ENCODE measurements at places on chromosomes 2 and 18. TPM values are rescaled to one million over a fixed set of nuclear protein-coding genes. Genes with fewer than 3 reads are reported as not detected.

RUFY4 gene
- not detected for total RNA-seq

SPC25 gene
- 2.8 TPM for total RNA-seq

ALPP gene
- not detected for total RNA-seq

SP140L gene
- 5.0 TPM for total RNA-seq

C2orf42 gene
- total RNA-seq: 15.5 TPM

DDX1 gene
- total RNA-seq: 61.5 TPM

SCYGR6 gene
- not detected for total RNA-seq

- DNase-seq: peak; percentile 55
Observed at GRCh38 chr18:7822435-7823331, 255.6 kb downstream of the PTPRM start.

- DNase-seq: no peak
Observed at GRCh38 chr2:160912276-160912675, 248.0 kb upstream of the TANK start.

DNA sequence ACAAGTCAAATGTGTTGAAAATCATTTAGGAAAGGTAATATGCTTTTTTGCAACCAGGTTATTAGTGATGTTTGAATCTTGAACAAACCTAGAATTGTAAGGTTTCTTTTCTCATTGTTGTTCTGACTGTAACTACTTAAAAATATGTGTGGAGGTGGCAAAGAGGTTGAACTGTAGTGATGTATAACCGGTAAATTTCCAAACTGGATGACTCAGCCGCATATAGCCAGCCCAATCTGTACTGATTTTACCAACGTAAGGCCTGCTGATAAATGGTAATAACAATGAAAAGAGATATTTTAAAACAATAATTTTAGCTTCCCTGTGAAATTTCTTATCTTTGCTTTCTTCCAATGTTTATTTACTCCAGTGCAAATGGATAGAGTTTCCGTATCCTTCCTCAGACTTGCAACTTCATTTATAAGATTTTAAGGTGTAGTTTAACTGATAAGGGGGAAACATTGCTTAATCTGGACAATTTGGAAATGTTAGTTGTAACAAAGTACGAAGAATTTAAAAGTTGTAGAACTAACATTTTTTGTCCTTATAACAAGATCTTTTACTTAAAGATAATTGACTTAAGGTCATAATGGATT, 1170.4 kb upstream of the ZEB2 start:
- peak; percentile 14 for DNase-seq

DNA sequence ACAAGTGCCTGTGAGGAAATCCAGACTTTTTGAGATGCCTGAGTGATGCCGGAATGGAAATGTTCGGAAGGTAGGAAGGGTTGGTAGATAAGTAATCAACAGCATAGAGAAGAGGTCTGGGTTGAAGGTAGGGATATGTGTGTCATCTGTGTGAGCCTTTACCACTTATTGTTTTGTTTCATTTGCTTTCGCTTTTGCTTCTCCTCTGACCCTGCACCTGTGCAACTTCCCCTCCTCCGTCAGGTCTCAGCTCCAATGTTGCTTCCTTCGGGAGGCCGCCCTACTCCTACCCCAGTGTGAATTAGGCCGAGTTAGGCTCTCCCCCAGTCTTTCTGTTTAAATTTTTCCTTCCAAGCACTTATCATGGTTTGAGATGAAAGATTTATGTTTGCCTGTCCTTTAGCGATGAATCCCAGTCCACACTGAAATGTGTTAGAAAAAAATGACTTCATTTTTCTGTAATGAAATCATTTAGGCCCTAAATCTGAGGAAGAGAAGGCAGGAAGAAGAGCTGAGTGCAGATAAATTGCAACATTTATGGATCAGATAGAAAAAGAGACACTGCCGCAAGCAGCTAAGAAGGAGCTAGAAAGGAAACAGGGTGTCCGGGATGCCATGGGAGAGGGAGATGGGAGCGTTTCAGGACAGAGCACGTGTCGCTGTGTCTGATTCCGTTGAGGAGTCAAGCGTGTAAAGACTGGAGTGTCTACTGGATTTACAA, 139.6 kb upstream of the PELI1 start:
- peak; percentile 32 for DNase-seq

GRCh38 chr2:129006135-129006886, 687.6 kb upstream of the HS6ST1 start:
- no peak for DNase-seq

DNA sequence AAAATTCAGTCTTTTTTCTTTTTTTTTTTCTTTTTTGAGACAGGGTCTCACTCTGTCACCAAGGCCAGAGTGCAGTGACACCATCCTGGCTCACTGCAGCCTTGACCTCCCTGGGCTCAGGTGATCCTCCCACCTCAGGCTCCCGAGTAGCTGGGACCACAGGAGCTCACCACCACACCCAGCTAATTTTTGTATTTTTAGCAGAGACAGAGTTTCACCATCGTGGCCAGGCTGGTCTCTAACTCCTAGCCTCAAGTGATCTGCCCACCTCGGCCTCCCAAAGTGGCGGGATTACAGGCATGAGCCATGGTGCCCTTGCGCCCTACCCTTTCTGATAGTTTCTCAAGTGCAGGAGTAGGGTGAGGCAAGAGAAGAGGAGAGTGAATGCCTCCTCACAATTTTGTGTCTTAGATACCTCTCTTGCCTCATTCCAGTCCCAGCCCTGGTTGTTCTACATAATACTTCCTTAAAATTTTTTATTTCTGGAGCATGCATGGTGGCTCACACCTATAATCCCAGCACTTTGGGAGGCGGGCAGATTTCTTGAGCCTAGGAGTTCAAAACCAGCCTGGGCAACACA, 68.2 kb upstream of the CAB39 start:
- no peak for DNase-seq

DNA sequence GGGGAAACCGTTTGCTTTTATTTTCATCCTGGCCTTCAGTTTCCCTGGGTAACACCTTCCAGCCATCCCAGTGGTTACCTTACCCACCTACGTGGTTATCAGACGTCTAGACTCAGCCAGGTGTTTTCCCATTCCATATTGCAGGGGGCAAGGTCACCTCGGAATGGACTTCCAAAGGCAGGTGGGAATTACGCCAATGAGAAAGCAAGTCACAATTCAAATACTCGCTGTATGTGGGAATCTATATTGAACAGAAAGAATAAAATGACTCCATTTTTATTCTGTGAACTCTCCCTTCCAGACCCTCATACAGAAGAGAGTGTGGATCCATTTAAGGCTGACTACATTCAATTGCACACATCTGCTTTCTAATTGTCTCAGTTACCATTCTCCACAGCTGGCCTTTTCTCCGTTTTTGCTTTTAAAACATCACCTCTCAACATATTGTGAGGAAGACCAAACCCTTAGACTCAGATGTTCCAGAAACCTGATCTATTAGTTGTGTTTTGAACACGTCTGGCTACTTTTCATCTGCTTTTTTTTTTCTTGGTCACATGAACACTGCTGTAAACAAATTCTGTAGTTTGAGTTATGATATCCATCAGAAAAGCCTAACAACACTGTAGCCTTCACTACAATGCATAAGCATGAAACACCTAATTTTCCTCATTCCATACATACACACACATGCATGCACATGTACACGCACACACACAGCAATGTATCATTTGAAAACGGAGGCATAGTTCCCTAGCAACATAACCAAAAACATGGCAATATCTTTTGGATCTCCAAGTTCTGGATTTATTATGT, 59.8 kb downstream of the BCL2 start:
- DNase-seq: no peak

DNA sequence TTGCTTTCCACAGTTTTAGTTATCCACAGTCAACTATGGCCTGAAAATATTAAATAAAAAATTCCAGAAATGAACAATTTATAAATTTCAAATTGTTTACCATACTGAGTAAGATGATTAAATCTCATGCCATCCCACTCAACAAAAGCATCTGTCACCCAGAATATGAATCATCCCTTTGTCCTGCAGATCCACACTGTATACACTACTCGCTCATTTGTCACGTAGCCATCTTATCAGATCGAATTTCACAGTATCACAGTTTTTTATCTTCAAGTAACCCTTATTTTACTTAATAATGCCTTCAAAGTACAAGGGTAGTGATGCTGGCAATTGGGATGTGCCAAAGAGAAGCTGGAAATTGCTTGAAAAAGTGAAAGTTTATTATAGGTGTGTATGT, 291.8 kb upstream of the LRATD1 start:
- DNase-seq: peak; percentile 28

GRCh38 chr2:101446869-101447268, 28.0 kb downstream of the RFX8 start:
- peak; percentile 41 for DNase-seq

DNA sequence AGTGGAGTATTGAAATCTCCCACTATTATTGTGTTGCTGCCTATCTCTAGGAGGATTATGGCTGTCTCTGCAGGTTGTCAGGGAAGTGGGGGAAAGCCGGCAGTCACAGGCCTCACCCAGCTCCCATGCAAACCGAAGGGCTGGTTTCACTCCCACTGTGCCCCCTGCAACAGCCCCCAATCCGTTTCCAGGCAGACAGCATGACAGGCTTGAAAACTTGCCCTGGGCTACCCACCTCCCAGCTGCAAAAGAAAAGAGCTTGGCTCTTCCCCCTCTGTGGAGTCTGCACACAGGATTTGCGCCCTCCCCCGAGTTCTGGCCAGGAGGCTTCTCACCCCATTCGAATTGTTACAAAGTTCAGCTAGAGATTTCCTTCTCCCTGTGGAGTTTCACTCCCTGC, 87.4 kb upstream of the MSTN start:
- no peak for DNase-seq

DNA sequence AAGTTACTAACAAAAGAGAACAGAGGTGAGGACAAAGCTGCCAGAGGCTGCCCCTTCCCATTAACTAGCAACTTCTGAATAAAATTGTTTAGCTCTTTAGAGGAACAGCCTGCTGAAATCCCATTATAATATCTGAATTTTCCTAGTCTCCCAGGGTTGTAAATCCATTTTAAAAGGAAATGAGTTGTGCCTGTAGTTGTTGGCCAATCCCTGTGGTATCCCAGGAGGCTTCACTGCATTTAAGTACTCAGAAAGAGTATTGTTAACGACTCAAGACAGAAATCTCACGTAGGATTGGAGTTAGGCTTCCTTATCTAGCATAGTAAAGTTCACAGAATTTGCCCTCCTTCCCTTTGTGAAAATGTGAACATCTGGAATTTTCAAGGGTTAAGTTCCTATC, 8.9 kb downstream of the LAPTM4A start:
- no peak for DNase-seq

GRCh38 chr2:217077831-217078407, 218.1 kb upstream of the TNP1 start:
- DNase-seq: no peak

DNA sequence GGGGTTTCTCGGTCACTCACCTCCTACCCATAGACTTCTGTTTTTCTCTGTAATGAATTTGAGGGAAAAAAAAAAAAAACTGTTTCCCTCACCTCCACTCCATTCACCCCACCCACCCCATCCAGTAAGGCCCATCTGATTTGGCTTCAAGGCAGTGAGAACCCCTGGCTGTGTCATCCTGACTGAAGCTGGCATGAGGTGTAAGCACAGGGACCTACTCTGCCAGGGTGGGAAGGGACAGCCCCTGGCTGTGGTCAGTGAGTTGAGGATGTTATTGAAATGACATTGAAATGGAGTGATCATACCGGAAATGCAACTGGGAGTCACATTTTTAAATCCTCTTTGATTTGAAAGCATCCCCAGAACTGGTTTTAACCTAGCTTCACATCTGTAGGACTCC, 19.1 kb upstream of the BCL2L11 start:
- DNase-seq: no peak

- no peak for DNase-seq
Observed at GRCh38 chr2:201908901-201909300, 102.6 kb downstream of the CDK15 start.

GRCh38 chr2:18703555-18703954, 114.2 kb upstream of the NT5C1B start:
- no peak for DNase-seq

DNA sequence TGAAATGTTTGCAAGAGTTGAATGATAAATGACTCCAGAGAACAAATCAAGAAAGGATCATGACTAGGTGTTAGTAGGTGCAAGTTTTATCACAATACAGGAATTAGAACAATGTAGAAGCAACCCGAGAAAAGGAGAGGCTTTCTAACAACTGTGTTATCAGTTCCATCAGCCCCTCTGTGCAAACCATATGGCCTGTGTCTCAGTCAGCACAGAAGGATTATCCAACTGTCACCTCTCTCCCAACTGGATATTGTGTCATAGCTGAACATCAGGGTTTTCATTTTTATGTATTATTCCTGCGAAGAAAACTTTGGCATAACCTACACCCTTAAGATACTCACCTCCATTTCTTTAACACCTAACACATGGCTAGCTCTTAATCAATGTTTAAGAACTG, 321.6 kb upstream of the RND3 start:
- no peak for DNase-seq

DNA sequence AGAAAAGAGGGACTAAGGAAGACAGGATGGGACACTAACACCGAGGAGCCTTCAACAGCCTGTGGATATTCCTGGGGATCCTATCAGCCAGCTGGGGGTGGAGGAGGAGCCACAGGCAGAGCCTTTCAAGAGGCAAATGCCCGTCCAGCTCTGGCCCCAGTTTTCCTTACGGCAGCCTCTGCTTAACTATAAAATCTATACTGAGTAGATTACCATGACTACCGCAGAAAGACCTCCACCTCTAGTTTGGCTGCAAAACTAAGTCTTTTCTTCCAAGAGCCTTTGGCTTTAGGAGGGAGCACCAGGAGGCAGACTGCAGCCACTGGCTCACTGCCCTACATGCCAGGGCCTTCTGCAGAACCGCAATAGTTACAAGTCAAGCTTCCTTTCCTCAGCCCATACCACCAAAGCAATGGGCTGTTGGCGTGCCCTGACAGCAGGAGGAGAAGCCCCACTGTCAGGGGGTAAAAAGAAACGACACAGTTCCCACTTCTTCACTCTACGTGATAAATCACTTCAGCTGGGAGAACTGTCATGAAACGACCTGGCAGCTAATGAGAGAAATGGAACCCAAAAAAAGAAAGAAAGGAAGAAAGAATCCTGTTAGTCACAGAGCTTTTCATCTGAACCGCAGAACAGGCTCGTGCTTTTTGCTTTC, 25.1 kb upstream of the CREB1 start:
- no peak for DNase-seq

- DNase-seq: no peak
Observed at GRCh38 chr2:236319036-236319435, 54.8 kb upstream of the ASB18 start.

DNA sequence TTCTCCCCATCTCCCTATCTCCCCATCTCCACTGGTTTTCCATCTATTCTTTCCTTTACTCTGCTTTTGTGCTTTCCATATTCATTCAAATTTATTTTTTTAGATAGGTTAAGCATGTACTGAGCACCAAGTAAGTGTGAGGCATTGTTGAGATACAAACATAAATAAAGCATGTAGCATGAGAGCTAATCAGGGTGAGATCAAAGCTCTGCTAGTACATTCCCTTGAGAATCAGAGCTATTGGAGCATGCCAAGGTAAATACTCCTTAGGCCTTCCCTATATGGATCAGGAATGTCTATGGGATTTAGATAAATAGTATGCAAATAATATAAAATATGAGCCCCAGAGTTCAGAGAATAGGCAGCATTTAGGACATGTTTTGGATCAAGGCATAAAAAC, 25.3 kb downstream of the BABAM2 start:
- no peak for DNase-seq

- peak; percentile 28 for DNase-seq
Observed at GRCh38 chr2:69933254-69933828, 18.4 kb downstream of the MXD1 start.

Measured in lung microvascular endothelial cell (primary cell).